ENCODE measurements at places on chromosomes 1 and 21.

GRCh38 chr1:213083112-213083445, 32.0 kb downstream of the RPS6KC1 start:
- no peak for DNase-seq

DNA sequence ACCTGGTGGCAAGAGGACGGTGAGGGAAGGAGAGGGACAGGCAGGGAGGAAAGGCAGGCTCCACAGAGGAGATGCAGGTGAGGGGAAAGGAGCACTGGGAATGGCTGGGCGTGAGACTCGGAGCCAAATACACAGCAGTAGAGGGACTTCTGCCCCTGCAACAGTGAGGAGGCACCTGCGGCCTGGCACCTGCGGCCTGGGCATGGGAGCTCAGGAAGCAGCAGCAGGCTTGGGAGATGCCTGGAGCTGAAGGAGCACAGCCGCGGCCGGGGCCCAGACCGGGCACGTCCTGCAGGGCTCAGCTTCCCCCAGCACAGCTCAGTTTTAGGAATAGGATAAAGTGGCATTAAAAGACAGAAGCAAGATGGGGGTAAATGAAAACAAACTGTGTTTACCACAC, 20.9 kb upstream of the TSPEAR start:
- DNase-seq, result no peak

- DNase-seq, result no peak
Measured at GRCh38 chr1:211762206-211762605, 68.4 kb downstream of the LPGAT1 start.

DNA sequence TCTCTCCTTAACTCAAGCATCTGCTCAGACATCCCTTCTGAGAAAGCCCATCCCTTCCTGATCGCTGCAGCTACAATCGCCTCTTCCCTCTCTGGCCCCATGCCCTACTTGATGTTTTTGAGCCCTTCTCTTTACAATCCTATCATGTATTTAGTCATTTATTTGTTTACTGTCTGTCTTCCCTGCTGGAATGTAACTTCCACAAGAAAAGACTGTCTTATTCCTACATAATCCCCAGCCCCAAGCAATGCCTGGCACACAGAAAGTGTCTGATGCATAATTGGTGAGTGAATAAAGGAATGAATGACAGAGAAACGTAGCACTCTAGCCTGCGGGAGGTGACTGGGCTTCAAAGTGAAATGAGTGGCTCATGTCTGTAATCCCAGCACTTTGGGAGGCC, 25.4 kb downstream of the ECE1 start:
- no peak for DNase-seq

DNA sequence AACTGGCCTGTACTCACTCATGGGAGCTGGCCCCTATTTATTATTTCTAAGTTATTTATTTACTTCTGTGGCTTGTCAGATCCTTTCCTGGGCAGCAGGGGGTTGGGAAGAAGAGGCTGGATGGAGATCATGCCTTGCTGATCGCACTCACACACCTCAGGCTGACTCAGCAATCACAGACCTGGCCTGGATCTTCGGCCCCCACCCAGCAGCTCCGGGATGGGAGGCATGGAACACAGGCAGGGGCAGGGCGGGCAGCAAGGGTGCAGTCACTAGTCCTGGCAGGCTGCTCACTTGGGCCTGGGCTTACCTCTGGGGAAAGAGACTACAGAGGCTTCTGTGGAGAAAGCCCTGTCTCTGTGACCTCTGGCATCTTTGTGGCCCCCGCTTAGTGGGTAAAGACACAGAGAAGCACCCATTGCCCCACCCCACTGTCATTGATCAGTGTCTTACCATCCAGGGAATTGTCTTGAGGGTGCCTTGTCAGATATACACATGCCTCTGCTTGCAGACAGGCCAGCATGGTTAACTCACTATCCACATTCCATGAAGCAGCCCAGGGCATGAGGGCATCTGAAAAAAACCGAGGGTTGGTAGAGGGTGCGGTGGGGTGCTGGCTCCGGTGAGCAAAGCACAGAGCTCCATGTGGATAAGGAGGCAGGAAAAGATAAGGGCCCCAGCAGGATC, 3.7 kb downstream of the ARTN start:
- no peak for DNase-seq

- no peak for DNase-seq
Measured at GRCh38 chr1:110255392-110255787, 45.3 kb downstream of the KCNC4 start.

GRCh38 chr1:27481994-27482620, 7.9 kb downstream of the WASF2 start:
- no peak for DNase-seq
